ENCODE measurements at places on chromosomes 2 and 18.
A peak's percentile ranks its signal among the peaks of the same experiment; 100 is the strongest.

DNA sequence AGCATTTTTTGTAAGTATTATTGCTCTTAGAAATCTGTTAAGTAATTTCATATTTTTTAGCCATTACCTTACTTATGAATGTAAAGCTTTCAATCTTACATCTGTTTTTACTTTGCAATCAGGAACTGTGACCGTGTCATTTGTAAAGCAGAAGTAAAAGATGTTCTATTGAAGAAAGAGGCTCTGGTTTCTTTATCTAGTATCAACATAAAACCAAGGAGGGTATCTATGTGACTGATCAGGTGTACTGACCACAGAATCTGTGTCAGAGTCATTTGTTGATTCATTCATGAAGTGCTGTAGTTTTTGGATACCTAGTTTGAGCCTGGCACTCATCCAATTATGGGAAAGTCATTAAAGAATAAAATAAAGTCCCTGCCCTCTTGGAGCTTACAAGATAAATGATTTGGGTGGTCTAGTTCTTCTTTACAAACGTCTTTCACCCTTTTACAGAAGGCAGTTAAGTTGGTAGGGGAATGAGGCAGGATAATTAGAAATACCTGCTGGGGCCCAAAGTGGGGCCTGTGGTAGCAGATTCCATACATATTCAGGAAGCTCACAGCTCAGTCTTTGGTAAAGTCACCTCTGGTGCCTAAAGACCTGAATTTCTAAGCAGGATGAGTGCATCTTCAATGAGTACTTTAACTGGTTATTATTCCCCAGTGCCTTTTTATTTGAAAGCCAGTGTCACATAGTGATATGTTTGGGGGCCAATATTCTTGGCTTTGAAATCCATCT, 260.6 kb upstream of the NT5C1B start:
- DNase-seq = no peak

- DNase-seq = no peak
Observed at GRCh38 chr2:221153226-221153625, 418.9 kb downstream of the EPHA4 start.

- DNase-seq = no peak
Observed at GRCh38 chr2:144449028-144449406, 70.9 kb downstream of the ZEB2 start.

DNA sequence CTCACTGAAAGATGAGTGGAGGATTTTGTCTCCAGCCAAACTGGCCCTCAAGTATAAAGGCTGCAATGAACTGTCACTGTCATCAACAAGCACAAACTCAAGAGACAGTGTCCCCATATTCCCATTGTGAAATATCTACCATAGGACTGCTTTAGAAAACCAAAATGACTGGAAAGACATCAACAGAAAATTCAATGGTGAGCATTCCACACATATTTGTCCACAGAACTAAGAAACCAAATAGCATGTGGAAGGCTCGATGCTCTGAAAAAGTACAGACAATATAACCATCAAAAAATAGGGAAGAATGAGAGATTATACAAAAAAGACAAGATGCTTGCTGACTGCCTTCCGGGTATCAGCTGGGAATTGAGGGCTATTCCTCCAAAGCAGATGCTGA, 37.6 kb downstream of the TGFBRAP1 start:
- no peak for DNase-seq

GRCh38 chr2:210188755-210189154, 17.5 kb upstream of the KANSL1L start:
- DNase-seq = no peak

DNA sequence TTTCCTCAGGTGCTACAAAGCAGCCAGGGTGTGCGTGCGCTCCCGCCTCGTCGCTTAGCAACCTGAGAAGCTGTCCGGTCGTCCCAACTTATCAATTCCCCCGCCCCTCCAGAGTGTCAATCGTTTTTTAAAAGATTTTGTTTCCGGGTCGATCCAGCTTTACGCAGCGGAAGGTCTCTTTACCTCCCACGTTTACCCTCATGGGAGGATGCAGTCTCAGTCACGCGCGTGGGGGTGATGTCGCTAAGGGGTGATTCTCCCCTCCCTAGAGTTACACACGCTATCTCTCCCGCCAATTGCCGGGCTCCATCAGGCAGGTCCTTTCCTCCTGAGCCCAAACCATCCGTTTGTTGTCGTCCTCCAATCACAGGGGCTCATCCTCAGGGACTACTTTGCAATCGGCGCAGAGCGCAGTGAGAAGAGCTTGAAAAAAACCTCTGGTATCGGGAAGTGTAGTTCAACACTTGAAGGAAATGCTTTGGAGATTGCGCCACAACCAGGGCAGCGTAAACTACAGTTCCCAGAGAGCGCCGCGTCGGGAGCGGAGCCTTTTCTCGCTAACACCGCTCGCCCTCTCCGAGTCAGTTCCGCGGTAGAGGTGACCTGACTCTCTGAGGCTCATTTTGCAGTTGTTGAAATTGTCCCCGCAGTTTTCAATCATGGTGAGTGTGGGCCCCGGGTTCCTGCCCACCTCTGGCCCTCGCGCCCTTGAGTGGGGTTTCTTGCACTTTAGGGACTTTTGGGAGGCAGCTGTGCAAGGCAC, at the start of the genes MDH1 and WDPCP:
MDH1 (plus strand) TSS at position 579 of the 763 bp plus-strand sequence; CDS start at position 660, 81 bp downstream.
WDPCP (minus strand) TSS at position 93 of the 763 bp plus-strand sequence. CDS start 206 bp downstream, outside the sequence.
- DNase-seq = peak; percentile 96

DNA sequence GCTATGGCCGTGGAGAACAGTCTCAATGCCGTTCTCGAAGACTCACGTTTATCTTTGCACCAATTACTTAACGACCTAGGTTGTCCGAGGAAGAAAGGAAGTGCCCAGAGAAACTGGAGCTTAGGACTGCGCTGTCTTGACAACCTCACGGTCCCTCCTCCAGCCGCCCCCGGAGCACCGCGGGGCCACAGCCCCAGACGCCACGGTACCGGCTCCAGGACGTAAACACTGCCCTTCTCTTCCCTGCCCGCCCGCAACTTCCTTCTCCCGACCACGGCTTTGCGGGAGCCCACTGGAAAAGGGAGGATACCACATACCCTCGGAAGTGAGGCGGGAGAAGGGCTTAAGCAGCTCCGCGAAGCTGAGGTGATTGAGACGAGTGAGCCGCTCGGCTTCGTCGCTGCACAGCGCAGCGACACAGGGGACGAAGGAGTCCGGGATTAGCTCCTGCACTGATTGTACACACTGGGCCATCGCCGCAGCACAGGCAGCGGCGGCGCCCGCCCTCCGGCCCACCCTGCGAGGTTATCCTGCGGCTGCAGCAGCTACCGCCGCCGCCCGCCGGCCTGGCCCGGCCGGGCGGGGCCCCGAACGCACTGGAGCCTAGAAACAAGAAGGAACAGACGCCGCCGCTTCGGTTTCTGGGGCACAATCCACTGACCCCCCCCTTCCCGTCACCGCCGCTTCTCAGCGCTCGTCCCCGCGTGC, 483 bp downstream of the TRAPPC8 start:
- DNase-seq = peak; percentile 33

GRCh38 chr2:232008907-232009638, 47.6 kb downstream of the DIS3L2 start:
- DNase-seq = no peak

DNA sequence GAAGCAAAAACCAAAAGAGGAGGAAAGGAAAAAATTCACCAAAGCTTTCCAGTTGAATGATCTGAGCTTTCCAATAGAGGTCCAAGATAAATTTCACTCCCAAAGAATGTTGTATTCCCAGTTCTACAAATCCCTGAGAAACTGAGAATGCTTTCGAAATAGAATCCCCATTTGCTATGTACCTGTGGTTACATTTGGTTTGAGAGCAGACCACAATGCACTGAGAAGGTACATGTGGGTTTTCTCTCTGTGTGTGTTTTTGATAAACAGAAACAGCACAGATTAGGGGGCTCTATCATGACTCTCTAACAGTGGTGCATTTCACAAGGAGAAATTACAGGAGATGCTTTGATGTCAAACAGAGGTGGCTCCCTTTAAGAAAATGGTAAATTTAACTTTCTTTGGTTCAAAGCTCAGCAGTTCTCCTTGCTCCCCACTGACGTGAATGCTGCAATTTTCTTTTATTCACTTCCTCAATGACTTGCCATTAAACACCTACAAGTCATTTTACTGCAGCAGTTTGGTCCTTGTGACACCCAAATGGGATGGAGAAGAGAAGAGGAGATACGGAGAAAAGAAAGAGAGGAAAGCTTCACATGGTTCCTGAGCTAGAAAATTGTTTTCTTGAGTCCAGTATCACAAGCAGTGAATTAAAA, 108.7 kb downstream of the EPHA4 start:
- DNase-seq = no peak

DNA sequence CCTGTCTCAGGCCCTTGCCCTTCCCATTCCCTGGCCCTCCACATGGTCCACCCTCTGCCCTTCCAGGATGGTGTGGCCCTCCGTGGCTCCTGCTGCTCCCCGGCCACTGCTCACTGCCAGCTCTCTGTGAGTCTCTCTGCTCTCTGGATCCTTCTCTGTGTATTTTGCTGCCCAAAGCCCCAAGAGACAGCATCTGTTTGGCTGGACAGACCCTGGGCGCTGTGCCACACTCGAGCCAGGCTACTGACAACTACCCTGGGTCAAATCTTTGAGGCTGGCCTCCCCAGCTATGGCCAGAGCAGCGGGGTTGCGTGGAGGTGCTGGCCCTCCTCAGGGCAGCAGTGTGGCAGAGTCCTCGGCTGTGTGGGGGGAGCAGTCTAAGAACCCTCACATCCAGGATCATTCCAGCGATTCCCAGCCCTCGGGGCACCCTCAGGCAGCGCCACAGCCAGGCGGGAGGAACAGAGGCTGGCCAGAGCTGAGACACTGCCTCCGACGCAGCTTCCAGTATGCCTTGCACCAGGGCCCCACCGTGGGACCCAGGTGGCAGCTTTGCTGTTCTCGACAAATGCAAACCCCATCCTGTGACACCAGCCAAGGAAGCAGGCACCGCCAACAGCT, 139.4 kb upstream of the GLI2 start:
- no peak for DNase-seq

GRCh38 chr2:231935207-231935524, 9.0 kb upstream of the NPPC start:
- DNase-seq = peak; percentile 61

DNA sequence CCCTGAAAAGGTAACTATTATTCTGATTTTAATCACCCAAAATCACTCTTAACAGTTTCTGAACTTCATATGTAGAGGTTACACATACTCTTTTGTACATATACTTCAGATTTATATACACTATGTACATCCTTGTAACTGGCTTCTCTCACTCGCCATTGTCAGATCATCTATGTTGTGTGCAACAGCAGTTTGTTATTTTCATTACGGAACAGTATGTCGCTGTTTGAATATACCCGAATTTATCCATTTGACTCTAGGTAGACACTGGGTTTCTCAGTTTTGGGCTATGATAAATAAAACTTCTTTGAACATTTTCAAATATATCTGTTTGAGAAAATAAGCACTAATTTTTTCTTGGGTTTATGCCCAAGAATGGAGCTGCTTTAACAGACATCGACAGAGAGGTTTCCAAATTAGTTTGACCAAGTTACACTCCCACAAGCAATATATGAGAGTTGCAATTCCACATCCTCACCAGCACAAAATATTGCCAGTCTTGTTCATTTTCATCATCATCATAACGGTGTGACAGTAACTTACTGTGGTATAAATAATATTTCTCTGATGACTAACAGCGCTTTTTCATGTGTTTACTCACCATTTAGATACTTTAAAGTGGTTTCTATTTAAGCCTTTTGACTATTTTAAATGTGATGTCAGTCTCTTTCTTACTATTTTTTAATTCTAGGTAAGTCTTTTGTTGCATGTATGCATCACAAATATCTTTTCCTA, 80.9 kb downstream of the SMC6 start:
- DNase-seq = no peak

GRCh38 chr2:201858281-201859184, 52.2 kb downstream of the CDK15 start:
- DNase-seq = no peak

DNA sequence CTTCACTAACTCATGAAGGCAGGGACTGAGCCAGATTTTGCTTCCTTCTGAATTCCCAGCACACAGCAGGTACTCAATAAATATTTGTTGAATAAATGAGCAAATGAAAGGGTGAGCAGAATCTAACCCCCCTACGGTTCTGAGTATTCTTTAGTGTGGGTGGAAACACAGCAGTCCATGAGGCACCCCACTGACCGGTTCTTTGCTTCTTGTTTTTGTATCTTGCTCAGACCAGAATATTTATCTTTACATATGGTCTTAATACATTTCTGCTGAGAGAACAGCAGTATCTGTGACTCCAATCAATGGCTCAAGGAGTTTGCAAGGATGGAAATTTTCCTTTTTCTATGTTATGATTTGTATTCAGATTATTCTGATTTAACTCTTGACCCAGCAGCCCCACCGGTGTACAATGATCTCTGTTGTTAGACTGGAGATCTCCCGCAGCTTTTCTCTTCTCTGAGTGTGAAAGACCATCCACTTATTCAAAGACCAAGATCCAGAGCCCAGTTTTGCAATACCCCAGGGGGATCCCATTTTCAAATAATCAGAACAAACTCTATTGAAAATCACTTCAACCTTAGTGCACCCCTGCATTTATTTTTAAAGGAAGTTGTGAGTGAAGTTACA, 506.5 kb upstream of the TNP1 start:
- no peak for DNase-seq

DNA sequence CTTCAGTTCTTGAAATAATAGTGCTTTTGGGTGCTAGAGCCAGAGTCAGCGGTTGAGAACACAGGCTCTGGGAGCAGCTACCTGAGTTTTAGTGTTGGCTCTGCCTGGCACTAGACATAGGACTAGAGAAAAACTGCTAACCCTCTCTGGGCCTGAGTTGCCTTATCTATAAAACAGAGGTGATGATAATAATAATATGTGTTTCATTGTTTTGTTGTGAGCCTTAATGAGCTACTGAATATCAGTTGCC, 391.7 kb downstream of the PTPRM start:
- no peak for DNase-seq

GRCh38 chr2:68104111-68104835, 41.5 kb upstream of the C1D start:
- DNase-seq = no peak

DNA sequence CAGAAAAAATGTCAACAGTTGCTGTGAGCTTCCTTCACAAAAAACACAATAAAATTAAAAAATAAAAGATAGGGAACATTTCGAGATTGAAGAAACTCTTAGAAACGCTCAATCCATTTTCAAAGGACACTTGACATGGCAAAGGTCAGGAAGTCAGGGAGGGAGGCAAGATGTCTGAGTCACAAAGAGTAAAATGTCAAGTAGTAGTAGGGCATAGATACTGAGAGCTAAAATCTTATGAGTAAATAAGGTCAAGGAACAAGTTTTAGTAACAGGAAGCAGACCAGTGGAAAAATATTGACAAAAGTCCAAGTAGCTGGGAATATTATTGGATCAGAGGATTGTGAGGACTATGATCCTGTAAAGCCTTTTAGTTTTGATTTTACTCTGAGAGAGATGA, 495.6 kb downstream of the TMX3 start:
- DNase-seq = no peak

Data from heart left ventricle (tissue), 16 donors.